Left cardiac atrium (tissue), 4 donors: ENCODE measurements at places on chromosomes 4 and X. TPM values are rescaled to one million over a fixed set of nuclear protein-coding genes. Genes with fewer than 3 reads are reported as not detected.

GRCh38 chr4:653831-654502 is 20.1 kb downstream of the ATP5ME start:
- DNase-seq: no peak

TIGD4 gene
- total RNA-seq: 0.10 TPM

GRCh38 chr4:133323670-133324069 is 174.6 kb downstream of the PCDH10 start:
- no peak for DNase-seq

FBXL5 gene
- total RNA-seq: 69.1 TPM

NLRP2B gene
- not detected for total RNA-seq

DNA sequence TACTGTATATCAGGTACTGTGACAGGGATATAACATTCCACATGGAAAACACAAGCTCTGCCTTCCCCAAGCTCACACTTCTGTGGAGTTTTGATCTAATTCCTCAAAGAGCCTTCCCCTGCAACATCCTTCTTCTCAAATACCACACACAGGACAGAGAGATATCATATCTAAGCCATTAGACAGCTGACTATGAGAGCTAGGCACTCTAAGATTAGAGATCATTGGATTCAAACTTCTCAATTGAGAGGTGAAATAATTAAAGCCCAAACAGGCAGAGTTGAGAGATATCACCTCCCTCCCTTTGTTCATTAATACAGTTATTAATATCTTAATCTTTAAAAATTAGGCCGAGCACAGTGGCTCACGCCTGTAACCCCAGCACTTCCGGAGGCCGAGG is 25.0 kb downstream of the TEC start:
- DNase-seq: no peak

DNA sequence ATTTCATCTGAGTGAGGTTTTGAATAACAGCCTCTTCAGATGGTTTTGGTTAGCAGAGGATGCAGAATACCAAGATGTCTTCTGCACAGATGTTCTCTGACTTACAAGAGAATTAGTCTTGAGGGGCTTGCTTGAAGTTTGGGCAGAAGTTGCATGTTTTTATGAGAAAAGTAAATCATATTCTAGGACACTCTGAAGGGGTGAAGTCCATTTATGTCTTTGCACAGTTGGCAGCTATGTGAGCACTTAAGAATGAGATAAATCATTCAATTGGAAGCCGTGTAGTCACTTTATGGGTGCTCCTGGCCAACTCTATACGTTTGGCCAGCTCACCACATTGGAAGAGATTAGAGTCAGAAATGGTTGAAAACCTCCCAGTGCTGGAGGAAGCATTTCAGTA is 252.7 kb upstream of the KCNIP4 start:
- no peak for DNase-seq
